ENCODE measurements at places on chromosomes 5 and 9. TPM values are rescaled to one million over a fixed set of nuclear protein-coding genes. Genes with fewer than 3 reads are reported as not detected.

The CARTPT gene
- not detected for total RNA-seq

The IL9 gene
- total RNA-seq = not detected

The PCSK1 gene
- 0.39 TPM for total RNA-seq

The CTXN3 gene
- total RNA-seq = not detected

The SV2C gene
- total RNA-seq = not detected

The TAL2 gene
- not detected for total RNA-seq

The CDH18 gene
- 4.7 TPM for total RNA-seq

The HTR1A gene
- total RNA-seq = not detected

The PTGER4 gene
- total RNA-seq = 0.39 TPM

The GPR151 gene
- total RNA-seq = not detected

The PCDHGA11 gene
- 6.2 TPM for total RNA-seq

The PCA3 gene
- total RNA-seq = 0.39 TPM

The CNTFR gene
- not detected for total RNA-seq
